T-helper 2 cell (primary cell): ENCODE measurements at places on chromosomes 3 and 15.
A peak's percentile ranks its signal among the peaks of the same experiment; 100 is the strongest.

DNA sequence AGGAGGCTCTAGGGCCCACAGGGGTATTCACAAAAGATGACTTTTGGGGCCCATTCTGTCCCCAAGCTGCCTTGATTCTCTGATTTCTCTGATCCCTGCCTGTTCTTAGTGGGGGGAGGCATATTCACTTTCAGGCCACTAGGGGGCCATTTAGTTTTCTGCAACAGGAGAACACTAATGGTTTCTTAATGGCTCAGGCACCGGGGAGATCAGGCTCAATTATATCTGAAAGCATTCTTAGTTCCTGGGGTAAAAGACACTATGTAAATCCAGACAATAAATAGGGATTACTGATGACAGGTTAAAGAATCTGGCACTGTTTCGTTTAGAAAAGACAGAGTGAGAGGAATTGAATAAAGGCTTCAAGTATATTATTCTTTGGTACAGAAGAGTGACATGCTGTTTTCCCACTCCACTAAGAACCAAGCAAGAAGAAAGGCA is 2.5 kb upstream of the INAFM2 start:
- peak; percentile 26 for DNase-seq

DNA sequence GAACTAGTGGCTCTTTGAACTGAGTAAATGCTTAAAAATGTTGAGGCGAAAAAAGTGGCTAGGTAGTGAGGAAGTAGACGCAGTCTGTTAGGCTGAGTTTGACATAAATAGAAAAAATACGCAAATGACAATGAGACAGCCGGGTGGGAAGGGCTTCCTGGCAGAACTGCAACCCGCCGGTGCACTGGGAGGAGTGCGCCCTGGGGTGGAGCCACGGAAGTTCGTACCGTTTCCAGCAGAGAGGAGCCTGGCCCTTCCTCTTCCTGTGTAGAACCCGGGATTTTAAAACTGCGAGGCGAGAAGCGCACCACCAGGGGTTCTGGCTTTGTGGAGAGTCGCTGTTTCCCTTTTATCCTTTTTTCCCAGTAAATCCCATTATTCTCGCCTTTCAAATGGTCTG is 602.6 kb downstream of the PYDC2 start:
- DNase-seq, result no peak

DNA sequence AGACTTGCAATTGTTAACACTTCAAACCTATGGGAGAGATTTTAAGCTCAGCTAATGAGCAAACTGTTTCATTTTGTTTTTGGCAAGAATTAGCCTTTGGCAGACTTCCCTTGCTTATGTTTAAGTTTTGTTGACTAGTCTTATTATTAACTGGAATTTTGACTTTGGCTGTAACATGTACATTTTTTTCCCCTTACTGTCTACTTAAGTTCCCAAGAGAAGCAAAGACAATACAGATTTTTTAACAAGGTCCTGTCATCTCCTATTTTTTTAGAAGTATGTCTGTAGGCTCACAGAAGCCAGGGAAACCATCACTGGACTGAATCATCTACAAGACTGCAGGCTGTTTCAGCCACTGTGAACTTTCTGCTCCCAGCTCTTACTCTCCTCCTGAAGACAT is 74.3 kb downstream of the DGKG start:
- no peak for DNase-seq

- DNase-seq, result no peak
These were observed 145.8 kb downstream of the CBLB start for GRCh38 chr3:105722943-105723556.

- DNase-seq, result no peak
These were observed 28.2 kb upstream of the SIN3A start for GRCh38 chr15:75479670-75480069.

GRCh38 chr15:39556461-39556860 is 24.4 kb upstream of the THBS1 start:
- no peak for DNase-seq

GRCh38 chr3:13528217-13528867 is 20.6 kb upstream of the FBLN2 start:
- DNase-seq, result no peak

- no peak for DNase-seq
These were observed 277.9 kb upstream of the NR2F2 start for GRCh38 chr15:96052572-96053030.

DNA sequence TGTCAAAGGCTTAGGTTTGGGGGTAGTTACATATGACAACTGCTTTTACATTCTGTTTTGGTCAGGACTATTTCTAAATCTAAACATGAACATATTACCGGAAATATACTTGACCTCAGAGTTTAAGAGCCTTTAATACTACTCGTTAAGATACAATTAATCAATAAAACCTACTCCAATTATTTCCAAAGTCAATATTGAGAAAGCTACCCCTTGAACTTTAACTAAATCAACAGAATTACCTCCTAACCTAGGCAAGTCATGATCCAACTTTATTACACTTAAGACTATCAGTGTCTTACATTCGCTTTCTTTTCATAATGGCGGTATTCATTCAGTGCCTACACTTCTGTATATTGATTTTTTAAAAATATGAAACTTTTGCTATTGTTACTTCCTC is 107.7 kb downstream of the RAP2B start:
- no peak for DNase-seq

GRCh38 chr15:93029836-93030429 is 59.1 kb downstream of the RGMA start:
- no peak for DNase-seq

GRCh38 chr15:70613271-70613670 is 150.1 kb downstream of the UACA start:
- DNase-seq, result no peak

- DNase-seq, result no peak
These were observed 243.3 kb upstream of the IGF1R start for GRCh38 chr15:98405013-98405412.

DNA sequence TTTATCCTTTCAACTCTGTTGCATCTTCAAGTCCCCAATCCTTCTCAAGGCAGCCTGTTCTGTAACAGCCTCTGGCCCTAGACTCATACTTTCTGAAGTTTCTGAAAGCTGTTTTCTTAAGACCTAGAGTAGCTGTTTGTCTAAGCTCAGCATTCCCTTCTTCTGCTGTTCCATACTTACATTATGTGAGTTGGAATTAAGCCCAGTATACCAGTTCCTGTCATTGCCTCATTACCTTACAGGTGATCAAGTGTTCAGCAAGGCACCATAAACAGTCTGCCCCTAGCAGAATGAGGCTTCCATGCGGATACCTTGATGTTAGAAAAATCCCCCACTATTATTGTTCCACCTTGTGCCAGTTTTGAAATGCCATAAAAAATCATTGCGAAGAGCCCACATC is 180.6 kb downstream of the PLCL2 start:
- DNase-seq, result no peak

DNA sequence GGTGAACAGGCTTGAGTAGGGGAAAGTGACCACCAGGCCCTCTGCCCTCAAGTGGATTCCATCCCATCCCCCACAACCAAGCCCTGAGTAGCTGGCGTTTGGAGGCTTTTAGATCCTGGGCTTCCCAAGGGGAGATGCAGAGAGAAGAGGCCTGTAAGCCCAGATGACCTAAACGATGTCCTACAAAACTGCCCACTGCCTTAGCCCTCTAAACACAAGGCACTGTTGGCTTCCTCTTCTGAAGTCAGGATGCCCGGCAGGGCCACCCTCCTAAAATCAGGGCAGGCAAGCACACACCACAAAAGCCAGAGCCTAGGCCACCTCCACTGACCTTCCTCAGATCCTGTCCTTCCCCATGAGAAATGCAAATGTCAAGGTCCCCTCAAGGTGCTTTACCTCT is 68.6 kb downstream of the ADCY5 start:
- no peak for DNase-seq

- DNase-seq, result no peak
These were observed 17.5 kb downstream of the SLCO3A1 start for GRCh38 chr15:91870876-91871537.

DNA sequence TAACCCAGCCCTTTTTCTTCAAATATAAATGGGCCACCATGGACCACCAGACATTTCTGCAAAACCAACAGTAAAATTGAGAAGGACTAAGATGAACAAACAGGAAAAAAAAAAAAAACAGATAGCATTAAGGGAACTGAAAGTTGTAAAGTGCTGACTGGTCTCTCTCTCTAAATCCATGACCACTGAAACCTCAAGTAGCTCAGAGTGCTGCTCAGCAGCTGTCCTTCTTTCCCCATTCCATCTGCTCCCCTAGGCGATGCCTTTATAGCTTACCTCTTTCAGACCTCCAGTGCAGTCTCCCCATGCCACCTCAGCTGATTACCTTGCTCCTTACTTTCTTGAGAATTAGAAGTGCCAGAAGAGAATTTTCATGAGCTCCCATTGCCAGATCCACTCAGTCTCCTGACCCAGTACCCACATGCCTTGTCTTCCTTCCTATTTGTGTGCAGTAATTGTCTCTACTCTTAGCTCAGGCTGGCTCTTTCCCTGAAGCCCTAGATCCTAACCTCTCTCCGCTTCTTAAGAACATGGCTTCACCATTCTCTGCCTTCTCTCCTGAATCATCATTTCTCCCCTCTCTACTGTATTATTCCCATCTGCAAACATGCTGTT is 23.9 kb upstream of the XIRP1 start:
- DNase-seq, result peak; percentile 61

GRCh38 chr15:62799919-62800318 is 242.6 kb upstream of the TPM1 start:
- DNase-seq, result no peak

GRCh38 chr3:139506766-139507165 is 30.4 kb upstream of the RBP2 start:
- no peak for DNase-seq

GRCh38 chr3:176961916-176962315 is 235.4 kb downstream of the TBL1XR1 start:
- no peak for DNase-seq

DNA sequence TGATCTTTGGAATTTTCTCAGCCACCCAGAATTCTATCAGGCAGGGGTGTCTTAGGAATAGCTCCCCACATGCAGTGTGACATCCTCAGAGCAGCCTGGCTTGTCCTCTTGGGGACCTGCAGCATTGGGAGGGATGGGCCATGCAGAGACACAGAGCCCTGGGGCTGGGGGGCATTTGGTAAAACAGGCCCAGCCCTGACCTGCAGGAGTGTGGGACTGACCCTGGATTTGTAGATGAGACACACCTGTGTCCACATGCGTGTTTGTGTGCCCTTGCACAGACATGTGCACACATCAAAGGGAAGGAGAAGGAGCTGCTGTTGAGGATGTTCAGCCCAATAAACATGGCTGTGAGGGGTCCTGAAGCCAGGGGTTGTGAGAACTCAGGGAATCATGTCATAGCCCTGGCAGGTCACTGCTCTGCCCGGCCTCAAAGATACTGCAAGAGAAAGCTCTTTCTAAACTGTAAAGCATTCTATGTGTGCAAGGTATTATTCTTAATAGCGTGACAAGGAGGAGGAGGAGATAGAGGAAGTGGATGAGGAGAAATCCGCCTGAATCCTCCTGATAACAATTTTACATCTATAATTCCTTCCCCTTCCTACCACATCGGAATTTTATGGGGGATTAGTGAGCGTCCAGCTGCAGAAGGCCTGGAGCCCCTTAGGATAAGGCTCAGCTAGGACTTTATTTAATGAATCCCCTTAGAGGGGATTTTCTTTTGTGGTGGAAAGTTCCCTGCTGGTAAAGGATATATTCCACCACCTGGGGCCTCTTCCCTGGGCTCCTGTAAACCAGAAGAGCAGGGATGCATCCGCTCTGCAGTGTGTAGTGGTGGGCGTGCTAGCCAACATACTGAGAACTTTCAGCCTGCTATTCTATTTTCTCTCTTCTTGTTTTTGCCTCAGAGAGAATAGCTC is 245.5 kb downstream of the EPHB1 start:
- DNase-seq, result no peak

DNA sequence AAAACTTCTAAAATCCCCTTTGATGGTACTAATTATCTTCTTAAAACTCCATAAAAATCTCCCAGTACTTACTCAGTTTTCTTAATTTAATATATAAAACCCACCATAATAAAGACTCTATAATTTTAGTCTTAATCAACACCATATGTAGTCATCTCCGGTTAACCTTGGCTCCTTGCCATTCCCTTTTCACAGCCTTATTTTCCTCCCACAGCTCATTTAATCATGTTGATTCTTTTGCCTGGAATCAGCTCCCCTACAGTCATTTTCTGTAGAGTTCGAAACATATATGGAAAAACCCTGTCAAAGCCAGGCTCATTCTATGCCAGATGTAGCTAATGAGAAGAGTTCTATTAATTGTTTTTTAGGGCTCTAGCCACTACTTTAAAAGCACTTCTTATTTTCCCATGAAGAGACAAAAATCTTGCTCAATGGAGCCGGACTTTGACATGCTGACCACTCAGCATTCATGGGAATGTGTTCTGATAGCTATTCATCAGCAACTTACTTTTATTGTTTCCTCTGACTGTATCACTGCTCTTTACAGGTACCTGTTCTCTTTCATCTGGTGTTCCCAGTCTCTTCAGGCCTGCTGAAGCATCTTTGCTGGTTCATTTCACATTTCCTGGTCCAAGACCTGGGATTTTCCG is 573.4 kb downstream of the NAALADL2 start:
- no peak for DNase-seq

DNA sequence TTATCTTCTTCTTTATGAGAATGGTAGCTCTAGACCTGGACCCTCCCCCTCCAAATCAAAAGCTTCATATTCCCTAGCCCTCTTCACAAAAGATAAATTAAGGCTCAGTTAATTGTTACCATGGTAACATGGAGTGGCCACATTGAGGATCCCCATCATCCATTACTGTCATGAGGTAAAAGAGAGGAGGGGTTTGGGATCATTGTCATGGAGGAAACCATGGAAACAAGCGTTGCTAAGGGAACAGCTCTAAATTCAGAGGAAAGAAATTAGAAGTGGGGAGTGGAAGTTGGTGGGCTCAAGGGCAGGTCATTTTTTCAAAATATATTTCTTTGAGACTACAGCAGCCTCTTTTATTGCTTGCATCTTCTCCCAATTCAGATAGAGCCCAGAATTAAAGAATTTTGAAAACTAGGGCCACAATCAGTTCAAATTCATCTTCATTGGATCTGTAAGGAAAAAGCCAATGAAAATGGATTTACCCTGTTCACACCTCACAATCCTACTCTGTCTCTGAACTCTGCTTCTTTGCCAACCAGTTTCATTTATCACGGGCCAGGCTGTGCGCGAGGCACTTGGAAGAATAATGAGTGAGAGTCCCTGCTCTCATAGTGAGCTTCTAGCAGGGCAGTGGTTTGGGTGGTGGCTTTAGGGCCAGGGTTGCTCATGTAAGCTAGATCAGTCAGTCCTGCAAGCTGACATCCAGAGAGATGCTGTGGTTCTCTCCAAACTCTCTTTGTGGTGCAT is 11.6 kb upstream of the AEN start:
- DNase-seq, result no peak
